ENCODE measurements at places on chromosomes 13 and 19.
A peak's percentile ranks its signal among the peaks of the same experiment; 100 is the strongest.

GRCh38 chr13:50208826-50209335 lies 193.6 kb downstream of the KCNRG start:
- DNase-seq = no peak

DNA sequence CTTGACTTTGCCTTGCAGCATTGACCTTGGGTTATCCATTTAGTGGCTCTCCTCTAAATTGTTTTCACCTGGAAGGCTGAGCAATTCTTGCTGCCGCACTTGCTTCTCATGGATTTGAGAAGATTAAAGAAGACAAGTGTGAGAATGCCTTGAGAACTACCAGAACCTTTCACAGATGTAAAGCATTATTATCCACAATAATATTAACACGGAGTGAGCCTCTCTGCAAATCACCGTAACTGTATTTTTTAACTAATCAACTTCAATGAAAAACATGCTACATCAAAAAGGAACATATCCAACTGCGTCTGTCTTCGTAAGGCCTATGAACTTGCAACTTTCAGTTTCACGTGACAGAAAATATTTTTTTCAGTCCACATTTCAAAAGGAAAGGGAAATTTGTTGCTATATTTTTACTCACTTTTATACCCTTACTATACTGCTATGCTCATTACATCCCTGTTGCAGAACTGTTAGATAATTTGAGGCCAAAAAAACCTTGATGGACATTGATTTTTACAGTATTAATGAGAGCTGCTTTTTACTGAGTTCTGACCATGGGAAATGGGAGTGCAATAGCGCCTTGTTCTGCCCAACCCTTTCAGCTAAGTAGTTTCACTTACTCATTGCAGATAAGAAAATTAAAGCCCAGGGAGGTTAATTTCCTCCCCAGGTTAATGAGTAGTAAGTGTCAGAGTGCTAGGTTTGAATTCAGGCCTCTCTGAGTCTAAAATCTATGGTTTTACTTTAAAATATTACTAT lies 93.8 kb upstream of the RAP2A start:
- no peak for DNase-seq

DNA sequence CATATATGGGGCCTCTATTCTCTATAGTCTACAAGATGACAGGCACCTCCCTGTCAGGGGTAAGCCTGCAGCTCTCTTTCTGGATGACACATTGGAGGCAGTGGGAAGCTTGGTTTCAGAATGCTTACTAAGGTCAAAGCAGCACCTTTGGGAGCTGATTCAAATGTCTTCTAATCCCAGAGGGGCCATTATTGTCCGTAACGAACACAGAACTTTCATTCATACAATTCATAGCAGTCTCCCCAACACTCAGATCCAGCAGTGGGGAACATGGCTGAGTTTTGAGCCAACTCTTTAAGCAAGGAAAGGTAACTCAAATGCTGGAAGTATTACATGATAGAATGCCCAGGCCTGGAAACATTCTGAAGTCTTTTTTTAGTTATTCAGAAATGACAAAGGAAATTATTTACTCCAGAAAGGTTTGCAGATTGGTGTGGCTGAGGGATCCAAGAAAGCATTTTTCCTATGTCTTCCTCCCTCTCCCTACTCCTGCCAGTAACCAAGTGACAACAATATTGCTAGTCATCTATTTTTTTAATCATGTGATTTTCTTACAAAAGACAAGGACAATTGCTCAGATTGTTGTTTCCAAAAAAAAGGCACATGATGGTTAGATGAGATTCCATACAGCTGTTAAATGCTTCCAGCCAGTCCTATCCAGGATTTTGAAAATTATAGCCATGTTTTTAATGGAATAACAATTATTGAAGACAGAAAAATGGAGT lies 118.7 kb downstream of the FOXO1 start:
- DNase-seq = no peak

DNA sequence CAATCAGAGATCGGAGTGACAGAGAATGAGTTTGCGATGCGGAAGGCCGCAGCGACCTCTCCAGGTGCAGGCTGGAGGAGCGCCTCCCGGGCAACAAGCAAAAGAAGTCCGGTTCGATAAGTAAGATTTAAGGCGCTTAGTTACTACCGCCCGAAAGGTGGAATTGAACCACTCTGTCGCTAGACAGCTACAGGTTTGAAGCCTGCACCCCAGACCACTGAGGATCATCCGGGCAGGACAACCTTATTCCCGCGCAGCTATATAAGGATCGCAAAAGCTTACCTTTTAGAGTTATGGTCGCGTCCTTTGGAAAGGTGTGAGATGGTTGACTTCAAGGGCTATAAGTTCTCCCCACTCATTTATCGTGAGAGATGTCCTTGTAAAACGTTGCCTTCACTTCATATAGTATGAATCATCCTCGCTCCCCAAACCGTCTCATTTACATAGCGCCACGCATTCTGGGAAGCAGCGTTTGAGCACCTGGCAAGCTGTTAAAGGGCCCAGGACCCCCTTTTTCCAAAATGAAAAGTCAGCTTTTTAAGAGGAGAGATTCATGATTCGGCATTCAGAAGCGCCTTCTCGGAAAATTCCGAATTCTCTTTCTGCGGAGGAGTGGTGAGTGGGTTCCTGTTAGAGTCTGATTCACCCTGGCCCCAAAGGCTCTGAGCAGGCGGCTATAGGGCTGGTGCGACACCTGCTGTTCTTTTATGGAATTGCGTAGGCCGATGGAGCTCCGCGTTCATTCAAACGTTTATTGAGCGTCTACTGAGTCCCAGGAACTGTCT lies 10.8 kb downstream of the FOSB start:
- DNase-seq = peak; percentile 91

- DNase-seq = no peak
Observed at GRCh38 chr19:4939466-4939865, 29.4 kb upstream of the KDM4B start.

- DNase-seq = no peak
Observed at GRCh38 chr19:17495639-17496296, 15.7 kb upstream of the PGLS start.

- DNase-seq = no peak
Observed at GRCh38 chr19:18768046-18768771, 22.9 kb downstream of the COMP start.

DNA sequence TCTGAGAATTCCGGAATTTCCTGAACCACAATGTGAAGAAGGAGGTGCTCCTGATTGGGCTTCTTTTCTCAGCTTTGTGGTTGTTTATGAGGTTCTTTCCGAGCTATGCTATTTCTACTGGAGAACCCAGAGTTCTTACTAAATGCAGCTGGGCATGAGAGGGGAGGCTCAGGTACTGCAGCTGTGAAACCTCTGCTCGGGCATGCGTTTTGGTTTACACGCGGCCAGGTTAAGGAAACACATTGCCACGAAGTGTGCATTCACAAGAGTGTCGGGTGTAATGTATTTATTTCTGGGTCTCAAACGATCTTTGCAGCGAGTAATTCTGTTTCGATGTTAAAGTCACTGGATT lies 661 bp upstream of the MIR17HG start:
- peak; percentile 49 for DNase-seq

GRCh38 chr19:21934131-21934530 lies 76.6 kb downstream of the ZNF208 start:
- DNase-seq = no peak

DNA sequence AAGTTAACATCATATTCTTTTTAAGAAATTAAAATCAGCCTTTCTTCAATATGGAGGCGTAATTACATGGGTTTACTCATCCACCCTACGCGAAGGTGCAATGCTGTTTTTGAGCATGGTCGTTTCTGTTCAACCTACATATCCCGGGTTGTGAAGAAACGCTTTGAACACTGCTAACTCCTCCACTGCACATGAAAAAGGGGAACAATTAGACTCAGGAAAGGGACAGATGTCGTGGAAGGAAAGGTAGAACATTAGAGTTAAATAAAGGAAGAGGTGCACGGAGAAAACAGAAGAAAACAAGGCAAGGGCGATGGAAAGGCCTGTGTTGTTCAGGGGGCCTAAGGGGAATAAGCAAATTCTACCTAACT lies 4.1 kb downstream of the ZIC5 start:
- no peak for DNase-seq

GRCh38 chr19:791567-792305 lies 5.5 kb upstream of the PTBP1 start:
- DNase-seq = no peak

GRCh38 chr13:19695829-19696228 lies 62.4 kb downstream of the MPHOSPH8 start:
- no peak for DNase-seq

DNA sequence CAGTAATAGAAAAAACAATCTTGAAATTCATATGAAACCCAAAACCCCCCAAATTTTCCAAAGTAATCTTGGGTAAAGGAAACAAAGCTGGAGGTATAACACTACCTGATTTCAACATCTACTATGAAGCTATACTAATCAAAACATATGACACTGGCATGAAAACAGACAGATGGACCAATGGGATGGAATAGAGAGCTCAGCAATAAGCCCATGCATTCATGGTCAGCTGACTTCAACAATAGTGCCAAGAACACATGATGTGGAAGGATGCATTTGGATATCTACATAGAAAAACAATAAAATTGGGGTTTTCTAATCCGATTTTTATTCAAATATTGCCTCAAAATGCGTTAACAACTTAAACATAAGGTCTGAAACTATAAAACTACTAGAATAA lies 32.2 kb upstream of the ZNF766 start:
- DNase-seq = no peak

GRCh38 chr13:99737481-99738245 lies 233.9 kb downstream of the ZIC5 start:
- no peak for DNase-seq

DNA sequence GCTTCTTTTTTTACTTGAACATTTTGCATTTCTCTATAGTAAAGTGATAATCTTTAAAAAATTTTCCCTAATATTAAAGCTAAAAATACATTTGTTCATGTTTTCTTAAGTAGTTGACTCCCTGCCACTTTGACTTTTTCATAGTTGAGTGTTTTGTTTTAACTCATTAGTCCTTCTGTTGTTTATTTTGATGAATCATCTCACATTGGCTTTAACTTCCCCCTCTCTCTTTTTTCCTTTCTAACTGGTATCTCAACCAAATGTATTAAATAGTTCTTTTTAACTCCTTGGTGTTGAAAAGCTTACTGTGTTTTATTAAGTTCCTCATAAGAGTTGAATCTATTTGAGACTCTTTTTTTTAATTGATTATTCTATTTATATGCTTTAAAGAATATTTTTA lies 2.8 kb downstream of the TNFSF13B start:
- DNase-seq = no peak

DNA sequence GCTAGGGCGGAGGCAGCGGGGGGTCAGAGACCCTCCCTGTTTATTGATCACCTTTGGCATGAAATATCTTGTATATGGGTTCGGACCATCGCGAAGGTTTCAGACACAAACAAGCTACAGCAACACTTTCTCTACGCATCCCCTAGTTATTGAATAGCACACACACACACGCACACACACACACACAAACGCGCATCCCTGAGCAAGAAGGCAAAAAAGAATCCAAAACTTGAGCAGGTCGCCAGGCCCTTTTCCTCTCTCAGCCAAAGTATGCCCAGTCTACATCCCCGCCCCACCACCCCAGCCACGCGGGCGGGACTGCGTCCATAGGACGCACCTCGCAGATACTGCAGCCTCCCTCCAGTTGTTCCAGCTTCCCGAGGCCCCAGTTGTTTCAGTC lies 16.0 kb downstream of the POU4F1 start:
- no peak for DNase-seq

DNA sequence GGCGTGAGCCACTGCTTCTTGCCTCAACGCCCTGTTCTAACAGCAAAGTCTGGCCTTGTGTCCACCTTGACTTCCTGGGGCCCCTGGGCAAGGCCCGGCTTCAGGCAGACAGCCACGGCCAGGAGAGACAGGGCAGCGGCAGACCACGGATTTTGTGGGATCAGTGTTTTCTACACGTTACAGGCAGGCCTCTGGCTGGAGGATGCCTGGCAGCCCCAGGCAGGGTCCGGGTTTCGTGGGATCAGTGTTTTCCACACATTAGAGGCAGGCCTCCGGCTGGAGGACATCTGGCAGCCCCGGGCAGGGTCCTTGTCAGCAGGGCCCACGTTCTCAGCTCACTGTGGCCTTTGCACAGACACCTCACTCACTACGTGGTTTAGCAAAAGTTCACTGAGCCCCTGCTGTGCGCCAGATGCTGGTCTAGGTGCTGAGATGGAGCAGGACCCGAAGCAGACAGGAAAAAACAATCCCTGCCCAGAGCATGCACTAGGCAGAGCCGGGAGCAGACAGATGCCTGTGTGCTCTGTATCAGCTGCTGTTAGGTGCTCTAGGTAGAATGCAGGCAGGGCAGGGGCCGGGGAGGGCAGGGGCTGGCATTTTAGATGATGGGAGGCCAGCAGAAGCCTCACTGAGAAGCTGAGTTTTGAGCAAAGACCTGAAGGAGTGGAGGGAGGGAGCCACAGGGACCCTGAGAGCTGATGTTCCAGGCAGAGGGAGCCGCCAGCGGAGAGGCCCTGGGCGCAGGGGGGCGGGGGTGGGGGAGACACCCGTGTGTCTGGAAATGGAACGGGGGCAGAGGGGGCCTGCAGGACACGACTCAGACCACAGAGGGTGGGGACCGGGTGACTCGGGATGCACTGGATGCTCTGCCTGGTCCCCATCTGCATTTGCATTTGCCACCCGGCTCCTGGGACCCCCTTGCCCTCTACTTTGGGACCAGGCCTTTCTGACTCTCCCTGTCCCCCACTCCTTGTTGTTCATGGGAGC lies 25.0 kb upstream of the NCCRP1 start:
- DNase-seq = no peak

- no peak for DNase-seq
Observed at GRCh38 chr13:31223640-31224039, 23.9 kb downstream of the B3GLCT start.

DNA sequence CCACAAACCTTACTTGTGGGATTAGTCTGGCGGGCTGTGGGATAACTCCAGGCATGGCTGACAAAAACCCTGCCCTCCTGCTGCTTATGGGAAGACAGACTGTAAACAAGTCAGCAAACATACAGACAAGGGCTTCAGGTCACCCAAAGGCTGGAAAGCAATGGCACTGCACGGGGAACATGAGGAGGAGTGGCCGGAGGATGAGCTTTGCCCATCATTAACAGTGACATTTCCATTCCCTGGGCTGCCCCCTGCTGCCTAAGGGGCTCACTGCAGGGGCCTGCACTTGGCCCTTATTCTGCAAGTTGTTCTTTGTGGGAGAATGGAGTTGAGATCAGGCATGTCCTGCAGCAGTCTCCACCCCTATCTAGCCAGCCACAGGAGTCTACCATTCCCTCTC lies 91.3 kb downstream of the UQCRFS1 start:
- no peak for DNase-seq

GRCh38 chr19:6738787-6739389 lies 592 bp upstream of the TRIP10 start:
- no peak for DNase-seq

DNA sequence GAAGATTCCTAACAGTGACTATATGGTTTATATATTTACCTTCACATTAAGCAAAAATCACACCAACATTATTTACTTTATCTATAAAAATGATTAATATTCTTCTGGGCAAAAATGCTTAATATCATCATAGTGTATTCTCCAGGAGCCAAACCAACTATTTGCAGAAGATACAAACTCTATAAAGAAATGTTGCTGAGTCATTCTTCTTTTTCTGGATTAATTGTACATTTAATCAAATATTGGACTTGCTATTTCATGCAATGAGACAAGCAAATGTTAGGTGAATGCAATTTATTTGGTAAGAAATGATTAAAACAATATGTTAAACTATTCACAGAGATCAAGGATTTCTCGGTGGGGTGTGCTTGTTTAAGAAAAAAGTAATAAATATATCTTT lies 1075.8 kb downstream of the PCDH9 start:
- no peak for DNase-seq

Data from activated CD4-positive, alpha-beta T cell treated with anti-CD3 and anti-CD28 coated beads, Interleukin-2, amount 50 U/mL, for 24 hours (primary cell).